ENCODE measurements at places on chromosomes 2 and 18. TPM values are rescaled to one million over a fixed set of nuclear protein-coding genes. Genes with fewer than 3 reads are reported as not detected.

DNA sequence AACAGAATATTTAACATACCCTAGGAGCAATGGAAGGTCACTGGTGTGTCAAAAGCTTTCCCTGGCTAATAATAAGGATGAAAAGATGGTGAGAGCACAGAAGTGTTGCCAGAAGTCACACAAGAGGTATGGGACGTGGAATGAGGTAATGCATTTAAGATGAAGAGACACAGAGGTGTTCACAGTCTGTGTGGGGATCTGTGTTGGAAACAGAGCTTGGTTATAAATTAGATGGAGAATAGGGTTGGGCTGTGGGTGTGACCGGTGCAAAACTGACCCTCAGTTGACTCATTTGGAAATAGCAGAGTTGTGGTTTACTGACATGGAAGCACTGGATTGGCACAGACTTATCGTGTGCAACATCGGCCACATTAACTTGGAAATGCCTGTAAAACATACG, 372.5 kb downstream of the SATB2 start:
- DNase-seq: no peak
- no peaks in the 10 kb centered on the region for H3K4me1 ChIP-seq
- no peak overlapping the region for H3K4me3 ChIP-seq
- no peaks in the 10 kb centered on the region for H3K36me3 ChIP-seq

TBR1 gene
- polyA plus RNA-seq: 0.92 TPM

SKA1 gene
- 11.9 TPM for polyA plus RNA-seq

DSG3 gene
- polyA plus RNA-seq: 0.16 TPM
